Suppressor macrophage (primary cell): ENCODE measurements at places on chromosomes 7 and 10.

- DNase-seq, result no peak
These were observed 163.7 kb downstream of the AHR start for GRCh38 chr7:17462131-17462631.

DNA sequence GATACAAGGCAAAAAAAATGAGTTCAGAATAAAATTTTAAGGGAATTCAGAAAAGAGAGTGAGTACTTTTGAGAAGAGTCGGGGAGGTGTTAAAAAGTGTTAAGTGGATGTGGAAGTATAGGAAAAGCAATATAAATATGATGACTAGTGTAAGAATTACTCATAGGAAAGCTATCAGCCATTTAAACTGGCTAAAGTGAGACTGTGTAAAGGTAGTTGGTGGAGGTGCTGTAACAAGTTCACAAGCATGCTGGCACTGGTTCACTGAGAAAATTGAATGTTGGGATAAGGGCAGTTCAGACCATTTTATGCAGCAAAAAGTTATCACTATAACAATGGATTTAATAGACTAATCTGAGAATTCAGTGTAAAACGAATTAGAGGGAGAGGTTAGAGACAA is 179.0 kb upstream of the DKK1 start:
- no peak for DNase-seq

DNA sequence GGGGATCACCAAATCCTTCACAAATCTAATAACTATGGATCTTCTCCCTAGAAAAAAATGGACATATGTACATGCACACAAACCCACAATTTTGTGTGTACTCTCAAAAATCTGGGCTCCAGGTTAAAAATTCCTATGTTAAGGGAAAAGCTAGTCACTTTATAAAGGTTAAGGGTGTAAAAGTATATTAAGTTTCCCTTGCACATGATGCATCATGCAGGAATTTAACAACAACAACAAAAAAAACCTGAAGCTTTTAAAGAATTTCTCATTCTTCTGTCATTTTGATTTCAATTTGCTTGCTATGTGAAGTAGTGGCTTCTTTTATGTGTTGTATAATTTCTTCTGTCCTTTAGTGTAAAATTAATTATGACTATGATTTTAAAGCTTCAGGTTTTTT is 123.7 kb downstream of the CNOT4 start:
- DNase-seq, result no peak

- DNase-seq, result no peak
These were observed 95.9 kb upstream of the HDAC9 start for GRCh38 chr7:18399436-18400235.

- no peak for DNase-seq
These were observed 97.1 kb downstream of the VOPP1 start for GRCh38 chr7:55474944-55475854.

- no peak for DNase-seq
These were observed 12.4 kb upstream of the SERPINE1 start for GRCh38 chr7:101114492-101114891.

GRCh38 chr10:43342279-43343125 is 28.9 kb upstream of the FXYD4 start:
- no peak for DNase-seq

DNA sequence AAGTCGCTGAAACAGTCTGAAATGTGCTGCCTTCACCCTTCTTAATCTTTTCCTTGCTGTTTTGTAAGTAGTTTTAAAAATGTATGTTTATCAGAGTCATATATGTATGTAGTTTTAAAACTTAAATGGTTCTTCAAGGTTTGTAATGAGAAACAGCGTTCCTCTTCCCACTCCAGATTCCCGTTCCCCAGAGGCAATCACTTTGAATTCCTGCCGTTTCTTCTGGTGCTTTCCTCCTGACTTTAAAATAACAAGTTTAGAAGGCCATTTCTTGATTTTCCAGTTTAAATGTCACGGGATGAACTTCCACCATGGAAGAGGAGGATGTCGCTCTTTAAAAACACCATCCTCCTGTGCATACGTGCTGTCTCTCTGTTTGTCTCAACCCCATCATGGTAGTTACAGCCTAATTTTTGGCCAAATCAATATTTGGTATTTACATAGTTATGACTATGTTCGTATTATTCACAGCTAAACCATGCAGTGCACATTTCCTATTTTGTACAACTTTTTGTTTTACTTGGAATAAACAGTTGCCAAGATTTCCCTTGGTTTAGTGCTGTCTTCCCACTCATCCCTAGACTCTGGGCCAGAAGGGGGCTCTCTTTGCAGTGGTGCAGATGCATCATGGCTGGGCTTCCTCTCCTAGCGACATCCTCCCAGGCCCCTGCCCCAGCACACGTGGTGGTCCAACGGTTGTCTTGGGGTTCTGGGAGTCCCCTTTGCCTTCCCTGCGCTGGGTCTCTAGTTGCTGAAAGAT is 151.4 kb downstream of the PTPN20 start:
- peak; percentile 24 for DNase-seq

DNA sequence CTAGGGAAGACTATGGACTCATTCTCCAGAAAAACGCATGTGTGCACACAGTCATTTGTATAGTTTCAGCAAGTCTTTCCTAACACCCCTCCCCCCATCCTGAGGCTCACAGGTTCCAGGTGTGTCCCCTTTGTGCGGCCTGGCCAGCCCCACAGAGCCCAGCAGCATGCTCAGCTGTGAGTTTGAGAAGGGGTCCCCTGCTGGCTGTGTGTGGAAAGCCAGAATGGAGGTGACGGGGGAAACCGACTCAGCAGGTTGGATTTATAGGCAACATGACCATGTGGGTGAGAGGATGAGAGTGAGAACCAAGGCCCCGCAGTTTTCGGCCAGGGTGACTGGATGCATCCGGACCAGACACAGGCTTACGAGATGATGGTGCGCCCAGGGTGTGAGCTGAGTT is 9.9 kb downstream of the PTPRE start:
- DNase-seq, result no peak

GRCh38 chr10:77180104-77180503 is 457.5 kb downstream of the KCNMA1 start:
- no peak for DNase-seq

DNA sequence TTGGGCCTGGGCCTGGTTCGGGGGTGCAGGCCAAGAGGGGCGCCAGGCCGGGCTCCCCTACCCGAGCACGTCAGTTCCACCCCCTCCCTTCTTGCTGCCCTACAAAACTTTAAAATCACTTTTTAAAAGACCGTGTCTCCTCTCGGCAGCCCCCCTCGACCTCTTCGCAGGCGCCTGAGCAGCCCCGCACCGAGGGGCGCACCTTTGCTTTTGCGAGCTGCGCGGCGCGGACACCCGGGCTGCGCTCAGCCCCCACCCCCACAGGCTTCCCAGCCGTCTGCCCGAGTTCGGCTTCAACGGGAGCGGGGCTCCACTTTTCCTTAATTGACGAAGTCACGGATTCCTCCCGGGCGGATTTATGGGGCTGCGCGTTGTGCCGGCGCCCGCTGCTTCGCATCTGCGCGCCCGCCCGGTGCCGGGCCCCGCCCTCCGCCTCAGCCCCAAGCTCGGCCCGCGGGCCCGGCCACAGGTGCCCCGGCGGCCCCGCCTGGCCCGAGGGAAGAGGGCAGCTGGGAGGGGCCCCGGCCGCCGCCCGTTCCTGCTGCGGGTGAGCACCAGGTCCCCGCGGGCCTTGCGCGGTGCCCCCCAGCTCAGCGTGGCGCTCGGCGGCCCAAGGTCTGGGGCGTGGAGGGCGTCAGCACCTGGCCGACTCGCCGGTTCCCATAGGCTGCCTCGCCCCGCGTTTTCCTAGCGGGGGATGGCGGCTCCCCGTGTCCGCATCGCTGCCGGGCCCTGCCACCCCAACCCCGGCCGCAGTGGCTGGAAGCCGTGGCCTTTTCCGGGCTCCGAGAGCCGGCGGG is 10.8 kb upstream of the MNX1 start:
- DNase-seq, result no peak

- DNase-seq, result no peak
These were observed 32.9 kb upstream of the LBX1 start for GRCh38 chr10:101262147-101262546.

DNA sequence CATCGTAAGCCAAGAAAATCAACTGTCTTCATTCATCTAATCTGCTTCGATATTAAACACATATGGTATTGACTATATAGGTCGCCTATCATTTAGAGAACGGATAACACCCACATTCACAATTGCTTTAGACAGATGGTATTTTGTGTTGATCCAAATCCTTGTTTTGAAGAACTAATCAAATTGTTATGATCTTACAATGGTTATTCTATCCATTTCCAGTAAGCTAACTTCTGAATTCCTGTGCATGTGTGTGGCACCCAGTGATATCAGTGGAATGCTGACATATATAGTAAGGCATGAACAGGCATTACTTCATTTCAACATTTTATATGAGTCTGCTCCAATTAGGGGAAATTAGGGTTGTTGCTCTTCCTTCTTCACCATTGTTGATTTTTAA is 98.8 kb downstream of the SEMA3E start:
- no peak for DNase-seq

DNA sequence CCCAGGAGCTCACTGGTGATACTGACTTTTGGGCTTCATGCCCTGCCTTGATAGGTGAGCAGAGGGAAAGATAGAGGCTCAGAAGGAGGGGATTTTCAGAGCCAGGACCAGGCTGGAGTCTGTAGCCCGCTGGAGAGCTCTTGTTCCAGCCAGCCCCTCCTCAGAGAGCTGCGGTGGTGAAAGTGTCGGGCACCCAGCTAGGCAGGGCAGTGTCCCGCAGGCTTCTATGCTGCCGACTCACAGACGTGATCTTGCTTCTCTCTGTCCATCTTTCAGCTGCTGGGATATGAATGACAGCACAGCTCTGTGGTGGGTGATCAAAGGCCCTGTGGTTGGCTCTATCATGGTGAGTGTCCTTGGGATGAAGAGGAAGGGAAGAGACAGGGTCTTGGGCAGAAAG is 35.2 kb downstream of the ADCYAP1R1 start:
- DNase-seq, result no peak

- no peak for DNase-seq
These were observed 127.7 kb downstream of the ADARB2 start for GRCh38 chr10:1609648-1609970.

GRCh38 chr7:155381852-155382801 is 75.8 kb upstream of the EN2 start:
- DNase-seq, result peak; percentile 64

GRCh38 chr7:3918576-3918975 is 617.5 kb downstream of the SDK1 start:
- DNase-seq, result no peak

GRCh38 chr10:7300384-7300971 is 110.4 kb downstream of the SFMBT2 start:
- DNase-seq, result peak; percentile 22

DNA sequence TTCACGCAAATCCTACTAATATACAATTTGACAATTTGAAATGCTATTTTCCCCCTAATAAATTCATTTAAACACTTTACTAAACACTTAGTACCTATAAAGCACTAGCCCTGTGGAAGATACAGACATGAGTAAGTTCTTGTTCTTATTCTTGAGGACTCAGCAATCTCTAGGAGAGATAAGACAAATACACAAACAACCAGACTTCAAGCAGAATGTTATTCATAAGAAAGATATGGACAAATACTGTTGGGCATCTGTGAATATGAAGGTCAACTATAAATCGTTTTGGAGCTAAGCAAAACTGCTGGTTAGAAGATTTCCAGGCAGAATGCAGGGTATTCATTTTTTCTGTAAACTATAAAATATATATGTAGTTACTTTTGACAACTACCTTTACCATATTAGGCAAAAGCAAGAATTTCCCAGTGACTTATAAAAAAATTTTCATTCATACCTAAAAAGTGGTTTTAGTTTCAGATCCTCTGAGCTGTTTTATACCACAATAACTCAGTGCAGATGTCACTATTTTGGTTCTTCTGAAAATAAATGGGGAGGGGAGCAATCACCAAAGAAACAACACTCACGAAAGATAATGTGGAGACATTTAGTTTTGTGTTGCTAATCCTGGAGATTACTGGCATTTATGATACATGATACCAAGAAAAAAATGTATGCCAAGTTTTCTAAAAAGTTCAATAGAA is 3.8 kb downstream of the VPS41 start:
- DNase-seq, result no peak

DNA sequence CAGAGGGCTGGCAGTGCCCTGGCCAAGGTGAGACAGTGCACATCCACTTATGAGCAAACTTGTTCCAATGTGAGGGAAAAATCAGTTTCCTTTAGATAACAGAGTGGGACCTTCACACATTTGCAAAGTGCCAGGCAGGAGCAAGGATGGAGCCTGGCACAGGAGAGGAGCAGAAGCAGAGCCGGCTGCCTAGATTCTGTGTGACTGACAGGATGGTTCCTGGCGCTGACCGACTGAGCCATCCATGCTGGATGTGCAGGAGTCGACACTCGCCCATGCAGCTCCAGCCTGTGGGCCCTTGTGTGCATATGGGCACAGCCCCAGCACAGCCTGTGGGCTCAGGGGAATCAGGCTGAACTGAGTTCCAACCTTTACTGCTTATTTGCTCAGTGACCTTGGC is 346.5 kb downstream of the GRID1 start:
- DNase-seq, result no peak

DNA sequence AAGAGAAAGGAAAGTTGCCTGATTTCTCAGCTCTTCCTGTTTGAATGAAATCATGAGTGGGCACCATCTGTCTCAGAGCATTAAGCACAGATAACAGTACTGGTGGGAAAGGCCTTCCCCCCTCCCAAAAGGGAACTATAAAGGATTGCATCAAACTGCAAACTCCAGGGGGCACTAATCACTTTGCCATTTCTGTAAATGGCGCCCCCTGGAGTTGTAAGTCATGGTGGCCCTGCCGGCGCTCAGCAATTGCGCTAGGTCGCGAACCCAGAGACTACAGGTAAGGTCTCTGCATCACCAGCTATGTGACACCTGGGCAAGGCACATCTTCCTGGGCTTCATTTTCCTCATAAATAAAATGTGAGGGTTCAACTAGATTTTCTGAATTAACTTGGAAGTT is 11.1 kb downstream of the LRRC4 start:
- no peak for DNase-seq

GRCh38 chr7:128425850-128426249 is 16.1 kb upstream of the IMPDH1 start:
- peak; percentile 76 for DNase-seq

DNA sequence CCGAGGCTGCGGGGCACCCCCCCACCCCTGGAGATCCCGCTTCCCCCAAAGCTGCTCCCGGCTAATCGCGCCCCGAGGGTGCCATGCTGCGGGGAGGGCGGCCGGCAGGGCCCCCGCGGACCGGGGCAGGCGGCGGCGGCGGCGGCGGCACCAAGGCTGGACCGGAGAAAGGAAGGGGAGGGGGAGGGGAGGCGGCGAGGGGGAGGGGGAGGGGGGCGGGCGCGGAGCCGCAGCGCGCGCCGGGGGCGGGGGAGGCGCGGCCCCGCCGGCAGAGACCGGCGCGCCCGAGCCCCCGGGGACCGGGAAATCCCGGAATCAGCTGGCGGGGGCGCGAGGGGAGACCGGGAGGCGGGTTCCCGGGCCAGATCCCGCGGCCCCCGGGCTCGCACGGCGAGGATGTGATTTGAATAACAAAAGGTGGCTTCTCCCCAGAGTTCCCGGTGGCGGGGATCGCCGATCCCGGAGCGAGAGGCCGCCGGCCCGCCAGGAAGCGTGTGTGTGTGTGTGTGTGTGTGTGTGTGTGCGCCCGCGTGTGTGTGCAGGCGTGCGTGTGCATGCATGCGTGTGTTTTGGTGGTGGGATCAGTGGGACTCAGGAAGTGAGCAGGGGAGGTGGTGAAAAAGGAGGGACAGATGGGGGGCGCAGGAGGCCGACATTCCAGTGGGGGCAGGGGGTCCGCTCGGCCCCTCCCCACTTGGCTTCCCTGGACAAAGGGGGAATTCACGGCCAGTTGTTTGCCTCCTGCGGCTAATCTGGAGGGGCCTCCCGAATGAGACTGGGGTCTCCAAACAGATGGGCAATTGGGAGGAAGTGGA is 99.5 kb downstream of the HIP1 start:
- peak; percentile 30 for DNase-seq

- DNase-seq, result peak; percentile 63
These were observed 3.9 kb downstream of the LFNG start for GRCh38 chr7:2523461-2523936.
